ENCODE measurements at places on chromosomes 2 and 18.

DNA sequence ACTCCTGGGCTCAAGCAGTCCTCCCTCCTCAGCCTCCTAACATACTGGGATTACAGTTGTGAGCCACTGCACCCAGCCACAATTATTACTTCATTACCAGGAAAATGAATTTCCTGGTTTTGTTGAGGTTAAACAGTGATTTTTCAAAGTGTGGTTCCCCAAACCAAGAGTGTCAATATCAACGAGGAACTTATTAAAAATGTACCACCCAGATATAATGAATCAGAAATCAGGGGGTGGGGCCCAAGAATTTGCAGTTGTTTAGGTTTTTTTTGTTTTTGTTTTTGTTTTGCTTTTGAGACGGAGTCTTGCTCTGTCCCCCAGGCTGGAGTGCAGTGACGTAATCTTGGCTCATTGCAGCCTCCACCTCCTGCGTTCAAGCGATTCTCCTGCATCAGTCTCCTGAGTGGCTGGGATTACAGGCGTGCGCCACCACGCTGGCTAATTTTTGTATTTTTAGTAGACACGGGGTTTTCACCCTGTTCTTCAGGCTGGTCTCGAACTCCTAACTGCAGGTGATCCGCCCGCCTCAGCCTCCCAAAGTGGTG, 94.1 kb downstream of the WDSUB1 start:
- DNase-seq: no peak

- no peak for DNase-seq
Observed at GRCh38 chr18:80200171-80200931, 47.0 kb downstream of the PARD6G start.

GRCh38 chr2:241615041-241615440, 21.9 kb downstream of the THAP4 start:
- no peak for DNase-seq

- DNase-seq: no peak
Observed at GRCh38 chr18:62060820-62061219, 126.0 kb downstream of the PIGN start.

DNA sequence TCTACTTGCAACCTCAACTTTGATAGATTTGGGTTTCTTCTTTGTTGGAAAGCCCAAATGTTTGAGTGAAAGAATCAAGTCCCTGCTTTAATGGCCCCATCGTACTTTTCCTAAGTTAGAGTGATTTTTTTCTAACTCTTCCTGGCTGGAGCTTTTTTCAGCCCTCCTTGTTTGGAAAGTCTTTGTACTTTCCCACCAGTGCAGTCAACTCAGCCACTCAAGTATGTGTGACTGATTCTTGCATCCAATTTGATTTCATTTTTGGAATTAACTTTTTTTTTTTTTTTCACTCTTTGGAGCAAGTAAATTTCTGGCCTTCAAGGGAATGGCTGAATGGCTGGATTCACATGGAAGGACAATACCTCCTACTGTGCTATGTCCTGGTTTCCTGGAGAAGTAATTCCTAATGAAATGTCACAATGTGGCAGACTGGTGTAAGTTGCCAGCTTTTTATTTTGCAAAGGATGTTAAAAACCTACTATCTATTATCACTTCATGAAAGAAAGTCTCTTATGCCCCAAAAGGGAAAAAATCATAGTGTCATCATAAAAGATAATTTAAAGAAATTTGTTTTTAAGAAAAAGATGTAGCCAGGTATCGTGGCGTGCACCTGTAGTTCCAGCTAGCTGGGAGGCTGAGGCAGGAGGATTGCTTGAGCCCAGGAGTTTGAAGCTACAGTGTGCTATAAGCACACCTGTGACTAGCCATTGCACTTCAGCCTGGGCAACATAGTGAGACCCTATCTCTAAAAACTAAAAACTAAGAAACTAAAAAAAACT, 76.0 kb upstream of the ZFP36L2 start:
- DNase-seq: no peak

GRCh38 chr2:20539133-20539719, 92.4 kb downstream of the RHOB start:
- no peak for DNase-seq

DNA sequence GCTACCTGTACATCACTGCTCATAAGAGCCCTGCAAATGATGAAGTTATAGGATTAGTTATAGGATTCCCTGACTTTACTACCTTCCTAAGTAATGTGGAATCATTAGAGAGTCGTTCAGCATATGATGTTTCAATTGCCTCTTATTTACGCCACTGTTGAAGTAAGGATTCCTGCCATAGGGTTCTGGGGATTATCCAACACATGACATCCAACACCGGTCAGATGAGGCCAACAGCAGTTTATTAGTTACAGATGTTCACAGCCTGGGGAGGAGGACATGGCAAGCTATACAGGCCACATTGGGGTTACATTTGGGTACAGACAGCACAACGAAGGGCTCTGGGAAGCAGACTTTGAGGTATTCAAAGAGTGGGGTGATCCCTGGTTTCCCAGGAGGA, 134.1 kb upstream of the MC4R start:
- no peak for DNase-seq

- DNase-seq: no peak
Observed at GRCh38 chr2:11004199-11004598, 92.5 kb downstream of the KCNF1 start.

- DNase-seq: no peak
Observed at GRCh38 chr2:47528874-47529273, 125.9 kb downstream of the MSH2 start.

- DNase-seq: no peak
Observed at GRCh38 chr2:74186038-74186437, 7.4 kb upstream of the MOB1A start.

DNA sequence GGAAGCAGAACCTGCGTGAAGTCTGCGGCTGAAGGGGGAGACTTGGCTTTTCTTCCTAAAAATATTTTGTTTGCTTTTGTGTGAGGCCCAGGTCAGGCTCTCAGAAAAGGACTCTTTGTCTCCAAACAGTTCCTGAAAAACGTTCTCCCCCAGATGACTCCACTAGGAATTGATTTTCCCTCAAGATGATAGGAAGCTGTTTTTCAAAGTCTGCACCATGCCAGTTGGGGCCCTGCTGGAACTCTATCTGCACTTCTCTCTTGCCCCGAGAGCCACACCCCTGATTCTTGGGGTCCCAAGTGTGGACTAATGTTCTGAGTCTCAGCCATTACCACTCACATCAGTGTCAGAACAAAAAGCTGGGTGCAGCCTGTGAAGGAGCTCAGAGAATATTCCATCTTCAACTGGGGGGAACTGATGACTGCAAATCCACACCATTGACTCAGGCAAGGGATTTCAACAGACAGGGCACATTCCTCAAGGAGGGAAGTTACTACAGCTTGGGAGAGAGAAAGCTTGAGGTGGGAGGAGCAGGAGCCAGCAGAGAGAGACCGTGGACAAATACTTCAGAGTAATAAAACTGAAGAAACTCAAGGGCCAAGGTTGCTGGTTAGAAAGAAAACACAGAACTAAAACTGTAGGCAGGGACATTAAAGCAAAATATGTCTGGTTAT, 768.3 kb downstream of the RNF144A start:
- no peak for DNase-seq

DNA sequence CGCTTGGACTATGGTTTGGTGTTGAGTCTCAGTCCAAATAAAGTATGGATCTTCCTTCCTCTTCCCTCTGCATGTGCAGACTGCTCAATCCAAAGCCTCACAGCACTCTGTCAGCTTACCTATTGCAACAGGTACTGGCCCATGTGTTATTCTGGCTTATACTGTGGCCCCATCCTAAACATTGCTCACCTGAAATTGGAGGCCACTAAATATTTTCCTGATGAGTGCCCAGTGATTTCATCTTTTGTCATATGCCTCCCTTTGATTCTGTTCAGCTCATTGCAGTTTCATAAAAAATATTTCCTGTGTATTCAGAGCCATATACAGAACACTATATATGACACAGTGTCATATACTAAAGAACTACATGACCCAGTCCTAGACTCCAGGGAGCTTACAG, 86.3 kb upstream of the FAM136A start:
- no peak for DNase-seq

GRCh38 chr2:74096052-74096451, 51.7 kb downstream of the BOLA3 start:
- DNase-seq: no peak

GRCh38 chr2:224517963-224518362, 67.2 kb downstream of the CUL3 start:
- no peak for DNase-seq

DNA sequence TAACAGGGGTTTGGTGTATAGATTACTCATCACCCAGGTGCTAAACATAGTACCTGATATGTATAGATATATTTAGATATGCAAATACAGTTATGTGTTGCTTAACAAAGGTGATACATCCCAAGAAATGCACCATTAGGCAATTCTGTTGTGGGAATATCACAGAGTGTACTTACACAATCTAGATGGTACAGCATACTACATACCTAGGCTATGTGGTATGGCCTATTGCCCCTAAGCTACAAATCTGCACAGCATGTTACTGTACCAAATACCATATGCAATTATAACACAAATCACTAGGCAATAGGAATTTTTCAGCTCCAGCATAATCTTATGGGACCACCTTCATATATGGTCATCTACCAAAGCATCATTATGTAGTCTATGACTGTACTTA, 43.5 kb upstream of the NPAS2 start:
- DNase-seq: no peak

DNA sequence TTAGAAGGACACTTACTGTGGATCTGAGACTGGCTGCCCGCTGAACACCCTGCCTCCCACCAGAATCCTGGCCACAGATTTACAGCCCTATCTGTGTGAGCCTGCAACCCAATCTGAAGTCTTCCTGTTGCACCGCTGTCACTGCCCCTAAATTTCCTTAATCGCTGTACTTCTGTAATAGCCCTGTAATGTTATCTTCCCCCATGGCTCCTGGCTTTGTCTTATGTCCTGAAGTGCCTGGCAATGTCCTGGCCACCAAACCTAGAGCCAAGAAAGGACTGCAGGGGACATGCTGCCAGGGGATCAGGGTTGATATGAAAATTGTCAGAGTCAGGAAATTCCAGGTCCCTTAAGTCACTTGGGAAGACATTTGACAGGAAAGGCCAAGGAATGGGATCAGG, 52.7 kb downstream of the FHOD3 start:
- no peak for DNase-seq

DNA sequence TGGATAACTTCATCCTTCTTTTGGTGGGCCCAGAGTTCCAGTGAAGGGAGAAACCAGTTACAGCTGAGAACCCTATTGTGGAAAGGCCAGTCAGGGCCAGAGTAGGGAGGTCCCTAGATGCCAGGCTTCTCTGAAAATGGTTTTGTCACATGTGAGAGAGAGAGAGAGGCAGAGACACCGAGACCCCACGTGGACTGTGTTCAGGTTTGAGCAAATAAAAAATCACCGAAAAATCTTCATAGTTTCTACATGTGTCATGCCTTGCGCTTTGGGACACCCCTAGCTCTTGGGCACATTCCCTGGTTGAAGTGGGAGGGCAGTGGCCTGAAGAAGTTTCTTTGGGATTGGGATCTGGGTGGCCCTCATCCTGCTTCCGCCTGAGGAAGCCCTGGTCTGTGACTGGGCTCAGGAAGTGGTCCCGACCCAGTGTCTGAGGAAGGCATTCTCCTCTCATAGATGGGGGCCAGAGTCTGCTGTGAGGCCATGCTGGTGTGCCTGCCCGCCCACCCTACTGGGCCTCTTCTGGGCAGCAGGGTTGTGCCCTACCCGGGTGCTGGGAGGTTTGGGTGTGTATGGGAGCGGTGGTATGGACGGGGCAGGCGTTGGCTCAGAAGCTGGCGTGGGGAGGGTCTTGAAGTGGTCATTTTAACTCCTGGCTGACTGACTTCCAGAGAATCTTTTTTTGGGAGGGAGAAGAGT, 16.1 kb downstream of the NCK2 start:
- no peak for DNase-seq

GRCh38 chr2:165820296-165820695, 26.2 kb upstream of the GALNT3 start:
- no peak for DNase-seq

GRCh38 chr2:134408386-134408785, 154.5 kb downstream of the MGAT5 start:
- DNase-seq: no peak

GRCh38 chr2:30224151-30224550, 7.2 kb upstream of the LBH start:
- no peak for DNase-seq

DNA sequence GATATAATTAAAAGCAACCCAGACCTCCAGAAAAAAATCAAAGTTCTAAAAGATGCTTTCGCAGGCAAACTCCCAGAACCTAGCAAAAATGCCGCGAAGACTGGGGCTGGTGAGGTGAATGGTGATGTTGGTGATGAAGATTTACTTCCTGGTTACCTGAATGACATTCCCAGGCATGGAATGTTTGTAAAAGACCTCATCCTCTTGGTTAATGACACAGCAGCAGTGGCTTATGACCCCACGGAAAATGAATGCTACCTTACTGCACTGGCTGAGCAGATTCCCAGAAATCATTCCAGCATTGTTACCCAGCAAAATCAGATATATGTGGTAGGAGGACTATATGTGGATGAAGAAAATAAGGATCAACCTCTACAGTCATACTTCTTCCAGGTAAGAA, 994 bp downstream of the KLHL41 start:
- DNase-seq: no peak

- peak; percentile 8 for DNase-seq
Observed at GRCh38 chr2:178280244-178280852, 86.0 kb downstream of the OSBPL6 start.

DNA sequence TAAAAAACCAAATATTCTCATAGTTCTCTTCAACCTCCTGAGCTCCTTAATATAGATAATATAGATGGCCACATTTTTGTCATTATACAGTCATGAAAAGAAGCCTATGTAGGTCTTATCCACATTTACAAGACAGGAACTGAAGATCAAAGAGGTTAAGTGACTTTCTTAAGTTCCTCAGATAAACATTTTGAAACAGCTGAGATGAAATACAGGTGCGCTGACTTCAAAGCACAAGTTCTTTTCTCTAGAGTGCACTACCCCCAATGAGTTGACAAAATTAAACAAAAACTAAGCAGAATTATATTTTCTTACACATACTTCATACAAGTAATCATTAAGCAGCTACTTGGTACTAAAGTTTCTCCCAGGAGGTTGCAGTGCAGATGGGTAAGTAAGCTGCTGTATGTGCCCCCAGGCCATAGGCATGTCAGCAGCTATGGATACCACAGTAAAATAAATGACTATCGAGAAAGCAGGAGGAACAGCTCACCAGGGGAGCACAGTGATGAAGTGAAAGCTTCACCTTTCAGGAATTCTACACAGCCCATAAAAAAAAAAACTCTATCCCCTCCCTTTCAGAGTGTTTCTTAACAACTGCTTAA, 199.8 kb downstream of the DPP10 start:
- DNase-seq: no peak
